ENCODE measurements at places on chromosomes 1 and 21.

GRCh38 chr1:225460737-225461532 is 33.1 kb upstream of the LBR start:
- no peak for DNase-seq

- no peak for DNase-seq
Observed at GRCh38 chr1:244361764-244362473, 89.8 kb downstream of the ADSS2 start.

GRCh38 chr1:180590889-180591288 is 32.1 kb downstream of the OVAAL start:
- no peak for DNase-seq

DNA sequence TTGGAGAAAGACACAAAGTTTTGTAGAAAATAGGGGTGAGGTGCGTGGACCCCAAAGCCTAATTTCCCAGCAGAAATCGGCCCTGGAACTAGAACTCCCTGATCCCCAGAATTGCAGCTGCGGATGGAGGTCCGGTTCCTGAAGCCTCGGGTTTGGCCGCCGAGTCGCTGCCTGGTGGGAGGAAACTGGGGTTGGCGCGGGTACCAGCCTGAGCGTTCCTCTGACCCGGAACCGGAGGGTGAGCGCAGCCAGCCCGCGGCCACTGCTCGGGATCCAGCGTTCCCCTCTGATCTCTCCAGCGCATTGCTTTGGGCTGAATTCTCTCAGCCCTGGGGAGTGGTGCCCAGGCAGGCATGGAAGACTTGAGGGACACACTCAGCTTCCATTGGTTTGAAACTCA is 1.6 kb downstream of the ST6GALNAC5 start:
- DNase-seq, result no peak

- no peak for DNase-seq
Observed at GRCh38 chr1:175390081-175390481, 197.5 kb upstream of the KIAA0040 start.

DNA sequence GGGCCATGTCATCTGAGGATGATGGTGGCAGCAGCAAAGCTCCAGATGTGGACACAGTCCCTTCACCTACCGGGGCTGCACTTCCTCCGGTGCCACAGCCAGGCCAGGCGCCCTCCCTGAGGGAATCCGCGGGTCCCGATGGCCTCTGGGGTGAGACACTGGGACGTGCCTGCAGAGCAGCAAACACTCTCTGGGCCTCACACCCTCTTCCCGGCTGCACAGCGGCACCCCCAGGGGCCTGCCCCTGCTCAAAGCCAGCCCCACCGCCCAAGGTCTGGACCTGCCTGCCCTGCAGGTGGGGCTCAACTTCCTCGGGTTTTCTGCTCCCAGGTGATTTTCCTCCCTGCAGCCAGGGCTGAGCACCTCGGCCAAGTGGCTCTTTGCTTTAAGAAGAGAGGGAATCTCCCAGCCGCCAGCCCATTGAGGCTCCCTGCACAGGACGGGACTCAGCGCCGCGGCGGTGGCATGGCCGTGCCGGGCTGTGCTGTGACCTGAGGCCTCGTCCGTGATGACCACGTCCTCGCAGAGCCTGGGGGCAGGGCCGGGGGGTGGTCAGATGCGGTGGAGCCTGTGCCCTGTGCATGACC is 21.3 kb upstream of the COL18A1 start:
- DNase-seq, result no peak

- DNase-seq, result no peak
Observed at GRCh38 chr21:33947451-33948095, 32.0 kb upstream of the ATP5PO start.

- peak; percentile 87 for DNase-seq
Observed at GRCh38 chr1:35557118-35557610, at the start of gene KIAA0319L. KIAA0319L (minus strand) TSS chr1:35557403; CDS start chr1:35554491, 2,912 bp downstream.

DNA sequence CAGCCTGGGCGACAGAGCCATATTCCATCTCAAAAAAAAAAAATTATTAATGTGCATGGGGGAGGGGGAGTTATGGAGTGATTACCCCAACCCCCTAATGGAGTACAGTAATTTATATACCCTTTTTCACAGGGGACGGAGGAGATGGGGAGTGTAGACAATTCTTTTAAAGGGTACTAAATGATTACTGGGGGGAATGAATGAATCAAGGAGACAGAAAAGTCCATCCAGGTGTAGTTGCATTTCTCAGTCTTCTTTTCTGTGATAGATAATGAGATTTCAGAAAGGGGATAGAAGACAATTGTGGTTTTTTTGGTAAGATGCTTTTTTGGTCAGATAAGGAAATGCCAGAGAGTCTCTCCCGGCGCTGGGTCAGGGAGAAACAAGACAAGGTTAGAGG is 13.0 kb downstream of the OSBPL9 start:
- DNase-seq, result no peak
